CD4-positive, CD25-positive, alpha-beta regulatory T cell (primary cell): ENCODE measurements at places on chromosomes 6 and 20. TPM values are rescaled to one million over a fixed set of nuclear protein-coding genes. Genes with fewer than 3 reads are reported as not detected.
A peak's percentile ranks its signal among the peaks of the same experiment; 100 is the strongest.

DNA sequence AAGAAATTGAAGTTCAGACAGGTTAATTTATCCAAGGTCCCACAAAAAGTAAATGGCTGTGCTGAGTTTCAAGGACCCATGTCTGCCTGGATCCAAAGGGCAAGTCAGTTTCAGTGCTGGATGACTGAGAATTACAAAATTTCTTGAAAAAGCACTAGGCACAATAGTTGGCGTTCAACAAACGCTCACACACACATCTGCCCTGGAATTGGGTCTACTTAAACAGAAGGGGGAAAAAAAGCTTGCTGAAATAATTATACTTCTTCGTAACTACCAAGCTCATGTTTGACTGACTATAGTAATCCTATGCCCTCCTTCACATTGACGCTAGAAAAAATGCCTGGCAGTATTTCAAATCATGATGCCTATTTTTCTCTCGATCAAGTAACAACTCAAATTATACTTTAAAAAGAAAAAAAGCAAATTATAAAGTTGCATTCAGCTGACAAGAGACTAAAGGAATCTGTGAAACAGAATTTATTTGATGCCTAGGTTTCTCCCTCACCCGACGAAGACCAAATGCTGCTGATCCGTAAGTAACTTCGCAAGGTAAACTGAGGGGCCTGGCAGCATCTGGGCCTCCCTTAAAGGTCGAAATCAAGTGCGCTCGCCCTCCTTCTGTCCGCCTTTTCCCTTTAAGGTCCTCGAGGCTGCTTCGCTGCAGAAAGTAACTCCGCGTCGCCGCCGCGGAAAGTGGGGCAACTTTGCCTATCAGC is 650 bp upstream of the CD2AP start:
- DNase-seq, result peak; percentile 8
- no peaks in the 10 kb centered on the region for H3K36me3 ChIP-seq
- H3K4me3 ChIP-seq, result peak overlapping the region; percentile 72
- peak overlapping the region; percentile 92 for H3K27ac ChIP-seq

GRCh38 chr6:36836111-36837021 is 2.9 kb downstream of the CPNE5 start:
- H3K36me3 ChIP-seq, result no peaks in the 10 kb centered on the region
- H3K27me3 ChIP-seq, result peaks cover 12% of the 10 kb centered on the region
- no peak overlapping the region for H3K27ac ChIP-seq
- peaks cover 18% of the 10 kb centered on the region for H3K4me1 ChIP-seq
- no peak for DNase-seq

DNA sequence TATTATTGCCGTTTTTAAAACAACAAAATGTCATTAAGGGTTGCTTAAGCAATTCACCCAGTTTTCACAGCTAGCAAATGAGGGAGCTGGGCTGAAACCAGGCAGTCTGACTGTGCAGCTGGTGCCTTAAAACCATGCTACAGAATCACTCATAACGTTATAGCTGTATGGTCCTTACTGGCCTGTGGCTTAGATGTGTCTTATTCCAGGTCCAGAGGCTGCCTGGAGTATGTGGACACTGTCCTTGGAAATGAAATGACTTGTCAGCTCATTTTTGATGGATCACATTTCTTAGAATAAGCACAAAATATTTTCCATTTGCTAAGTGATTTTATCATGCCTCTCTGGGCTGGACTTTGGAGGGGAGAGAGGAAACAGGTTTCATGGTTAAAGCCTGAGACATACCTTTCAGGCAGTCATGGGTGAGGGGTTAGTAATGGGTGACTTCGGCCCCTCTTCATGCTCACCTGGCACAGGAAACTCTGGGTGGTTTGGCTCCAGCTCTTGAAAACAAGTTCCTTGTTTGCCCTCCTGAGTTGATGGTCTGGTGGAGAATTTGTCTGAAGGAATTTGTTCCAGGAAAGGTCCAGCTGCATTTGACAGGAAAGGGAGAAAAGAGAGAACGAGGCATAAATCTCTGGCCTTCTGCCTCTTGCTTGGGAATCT is 823.2 kb downstream of the DHX35 start:
- no peaks in the 10 kb centered on the region for H3K4me1 ChIP-seq
- H3K4me3 ChIP-seq, result no peak overlapping the region
- no peaks in the 10 kb centered on the region for H3K27me3 ChIP-seq
- H3K27ac ChIP-seq, result no peak overlapping the region
- DNase-seq, result no peak

DNA sequence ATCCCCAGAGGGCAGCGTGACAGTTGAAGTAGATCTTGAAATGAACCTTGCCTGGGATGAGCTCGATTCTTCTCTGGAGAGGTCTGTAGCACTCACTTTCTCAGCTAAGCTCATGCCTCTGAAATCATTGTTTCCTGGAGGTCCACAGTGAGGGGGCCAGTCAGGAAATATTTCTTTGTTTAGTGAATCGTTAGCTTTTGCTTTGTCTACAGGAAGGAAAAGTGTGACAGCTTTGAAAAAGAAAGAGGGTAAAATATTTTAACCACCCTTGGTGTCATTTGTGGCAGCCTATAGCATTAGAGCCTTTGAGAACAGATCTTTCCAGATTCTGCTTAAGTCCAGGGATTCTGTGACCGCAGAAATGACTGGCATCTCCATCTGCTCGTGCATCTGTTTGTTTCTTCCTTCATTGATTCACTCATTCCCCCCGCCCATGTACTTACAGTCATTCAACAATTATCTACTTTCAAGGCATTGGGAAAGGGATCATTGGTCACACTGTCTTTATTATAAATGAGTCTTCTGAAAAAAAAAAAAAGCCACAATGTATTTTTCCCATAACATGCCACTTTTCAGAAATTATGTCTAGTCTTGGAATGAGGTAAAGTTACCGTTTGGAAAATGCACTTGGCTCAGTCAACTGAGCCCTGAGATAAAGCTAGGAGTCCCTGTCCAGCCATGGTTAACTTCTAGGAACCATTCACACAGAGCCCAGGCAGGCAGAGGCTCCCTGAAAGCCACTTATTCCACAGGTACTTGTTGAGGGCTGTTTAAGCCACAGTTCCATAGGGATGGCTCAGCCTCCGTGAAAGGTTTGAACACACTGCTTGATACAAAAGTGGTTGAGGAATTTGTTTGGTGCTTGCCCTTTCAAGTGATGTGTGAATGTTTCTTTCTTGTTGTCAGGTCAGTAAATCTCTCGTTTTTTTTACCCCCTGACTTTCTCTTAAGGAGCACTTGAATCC is 86.0 kb downstream of the TIAM2 start:
- DNase-seq, result no peak
- H3K27me3 ChIP-seq, result no peaks in the 10 kb centered on the region
- H3K27ac ChIP-seq, result no peak overlapping the region
- H3K4me3 ChIP-seq, result no peak overlapping the region
- H3K4me1 ChIP-seq, result no peaks in the 10 kb centered on the region

The CD40 gene
- 7.2 TPM for polyA plus RNA-seq
